Activated T-helper 9 cell treated with anti-CD3 and anti-CD28 coated beads, Interleukin-2, amount 50 U/mL, for 16 hours (primary cell): ENCODE measurements at places on chromosomes 13 and 19.

DNA sequence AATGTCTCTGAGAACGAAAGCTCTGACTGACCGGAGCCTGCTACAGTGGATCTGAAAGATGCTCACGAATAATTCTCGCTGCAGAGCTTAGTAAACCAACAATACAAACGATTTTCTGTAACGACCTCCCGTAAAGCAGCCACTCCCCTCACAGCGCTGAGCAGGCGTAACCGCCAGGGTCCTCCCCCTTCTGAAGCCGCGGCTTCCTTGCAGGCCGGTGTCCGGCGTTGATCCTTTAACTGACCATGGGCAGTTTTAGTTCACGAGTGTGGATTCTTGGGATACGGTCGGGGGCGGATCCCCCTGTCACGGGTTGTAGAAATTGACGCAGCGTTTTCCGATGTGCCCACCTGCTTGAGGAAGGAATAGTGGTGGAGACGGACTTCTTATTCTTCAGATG lies 75.9 kb downstream of the ATP11A start:
- no peak for DNase-seq

GRCh38 chr13:36848199-36848982 lies 29.4 kb downstream of the RFXAP start:
- no peak for DNase-seq

- DNase-seq, result no peak
Measured at GRCh38 chr19:49856574-49857021, 5.6 kb downstream of the PTOV1 start.

DNA sequence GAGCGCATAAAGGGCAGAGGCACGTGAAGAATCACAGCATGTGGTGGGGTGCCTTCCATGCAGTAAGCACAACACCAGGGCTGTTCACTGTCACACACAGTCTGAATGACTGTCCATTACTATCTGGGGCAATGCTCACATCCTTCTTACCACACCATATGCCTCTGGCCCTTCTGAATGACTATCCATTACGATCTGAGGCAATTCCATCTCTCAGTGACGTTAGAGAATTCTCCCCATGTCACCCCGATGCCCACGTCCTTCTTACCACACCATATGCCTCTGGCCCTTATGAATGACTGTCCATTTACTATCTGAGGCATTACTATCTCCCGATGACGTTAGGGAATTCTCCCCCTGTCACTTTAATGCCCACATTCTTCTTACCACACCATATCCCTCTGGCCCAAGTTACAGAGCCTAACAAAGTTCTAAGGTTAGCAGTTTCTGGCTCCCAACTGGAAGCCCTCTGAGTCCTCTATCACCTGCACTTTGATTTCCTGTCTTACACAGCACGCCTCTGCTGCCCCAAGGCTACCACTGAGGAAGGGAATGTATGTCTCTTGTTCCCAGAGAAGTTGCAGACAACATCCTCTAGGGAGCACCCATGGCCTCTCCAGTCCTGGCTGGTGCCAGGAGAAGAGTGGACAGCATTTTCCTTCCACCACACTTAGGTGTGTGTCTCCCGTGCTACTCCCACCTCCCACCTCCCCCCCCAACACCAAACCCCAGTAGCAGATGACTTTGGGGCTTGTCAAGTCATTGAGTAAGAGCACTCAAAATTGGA lies 154.8 kb downstream of the COG6 start:
- no peak for DNase-seq

- DNase-seq, result no peak
Measured at GRCh38 chr19:8324186-8325050, 3.1 kb downstream of the RPS28 start.

GRCh38 chr13:23899555-23899954 lies 2.3 kb upstream of the C1QTNF9B start:
- DNase-seq, result no peak

DNA sequence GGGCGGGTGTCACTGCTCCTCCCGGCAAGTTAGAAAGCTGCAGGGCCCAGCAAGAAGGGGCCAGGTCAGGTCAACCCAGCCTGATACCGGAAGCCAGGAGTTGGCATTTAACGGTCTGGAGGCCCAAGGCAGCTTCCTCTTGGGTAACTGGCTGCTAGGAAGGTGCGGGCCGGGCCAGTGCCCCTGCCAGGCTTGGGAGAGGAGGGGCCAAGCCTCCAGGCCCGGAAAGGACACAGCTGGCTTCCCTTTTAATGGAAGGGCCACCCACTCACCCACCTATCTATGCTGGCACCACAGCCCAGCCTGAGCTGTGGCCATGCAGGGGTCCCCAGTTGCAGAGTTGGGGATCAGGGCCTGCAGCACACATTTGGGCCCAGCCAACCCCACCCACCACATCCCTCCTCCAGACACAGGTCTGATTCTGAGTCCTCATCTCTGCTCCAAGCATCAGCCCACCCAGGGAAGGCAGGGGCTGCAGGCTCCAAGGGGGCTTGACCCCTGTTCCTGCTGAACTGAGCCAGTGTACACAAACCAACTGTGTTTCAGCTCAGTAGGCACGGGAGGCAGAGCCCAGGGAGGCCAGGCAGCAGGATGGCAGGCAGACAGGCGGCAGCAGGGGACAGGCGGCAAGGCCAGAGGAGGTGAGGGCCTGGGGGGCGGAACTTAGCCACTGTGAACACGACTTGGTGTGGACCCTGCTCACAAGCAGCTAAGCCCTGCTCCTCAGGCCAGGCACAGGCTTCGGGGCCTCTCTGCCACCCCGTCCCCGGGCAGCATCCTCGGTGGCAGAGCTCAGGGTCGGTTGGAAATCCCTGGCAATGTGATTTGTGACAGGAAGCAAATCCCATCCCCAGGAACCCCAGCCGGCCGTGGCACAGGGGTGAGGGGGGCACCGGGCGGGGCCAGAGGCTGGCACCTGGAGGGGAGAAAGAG lies 40.8 kb downstream of the ZSWIM4 start:
- DNase-seq, result no peak

GRCh38 chr13:65913173-65913572 lies 1317.0 kb downstream of the PCDH9 start:
- no peak for DNase-seq

DNA sequence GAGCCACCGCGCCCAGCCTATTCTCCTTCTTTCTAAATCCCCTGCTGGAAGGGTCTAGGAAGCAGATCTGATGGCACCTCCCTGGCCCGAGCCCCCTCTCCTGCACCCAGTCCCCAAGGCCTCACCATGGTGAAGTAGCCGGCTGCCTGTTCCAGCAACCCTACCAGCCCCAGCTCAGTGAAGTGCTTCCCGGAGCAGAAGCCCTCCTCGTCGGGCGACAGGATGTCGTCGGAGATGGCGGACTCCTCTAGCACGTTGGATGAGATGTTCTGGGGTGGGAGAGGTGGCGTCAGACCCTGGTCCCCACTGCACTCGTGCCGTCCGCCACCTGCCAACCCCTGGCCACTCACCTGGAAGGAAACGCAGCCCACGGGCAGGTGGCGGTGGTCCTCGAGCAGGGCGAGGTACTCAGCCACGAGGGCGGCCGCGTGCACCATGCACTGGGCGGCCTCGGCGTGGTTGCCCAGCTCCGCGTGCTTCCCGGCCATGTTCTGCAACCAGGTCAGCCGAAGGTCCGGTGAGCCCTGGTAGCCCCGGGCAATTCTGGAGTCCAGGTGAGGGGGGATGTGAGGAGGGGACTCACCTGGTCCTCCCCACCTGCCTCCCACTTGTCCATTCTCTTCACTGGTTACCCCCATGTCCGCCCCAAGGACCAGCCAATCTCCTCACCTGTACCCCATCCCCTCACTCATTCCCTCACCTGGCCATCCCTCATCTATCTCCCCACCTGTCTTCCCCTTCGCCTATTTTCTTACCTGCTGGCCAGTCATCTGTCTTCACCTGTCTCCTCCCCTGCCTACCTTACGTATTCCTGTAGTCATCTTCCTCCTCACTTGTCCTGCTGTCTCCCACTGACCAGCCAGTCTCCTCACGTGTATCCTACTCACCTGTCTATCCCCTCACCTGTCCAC lies 11.5 kb upstream of the KANK2 start:
- no peak for DNase-seq

DNA sequence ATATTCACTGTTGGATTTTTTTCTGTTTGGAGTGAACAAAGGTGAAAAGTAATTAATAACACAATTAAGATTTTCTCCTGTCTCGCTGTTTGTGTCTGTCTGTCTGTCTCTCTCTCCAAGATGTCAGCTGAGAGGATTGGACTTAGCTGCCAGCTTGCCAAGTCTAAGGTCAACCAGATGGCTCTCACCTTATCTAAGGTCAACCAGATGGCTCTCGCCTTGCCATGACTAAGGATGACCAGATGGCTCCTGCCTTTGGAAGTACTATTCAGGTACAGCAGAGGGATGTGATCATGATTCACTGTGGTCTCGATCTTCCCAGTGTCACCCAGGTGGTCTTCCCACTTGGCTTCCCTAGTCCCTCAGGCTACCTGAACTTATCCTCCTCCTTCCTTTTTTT lies 1436.4 kb downstream of the UQCRFS1 start:
- no peak for DNase-seq

DNA sequence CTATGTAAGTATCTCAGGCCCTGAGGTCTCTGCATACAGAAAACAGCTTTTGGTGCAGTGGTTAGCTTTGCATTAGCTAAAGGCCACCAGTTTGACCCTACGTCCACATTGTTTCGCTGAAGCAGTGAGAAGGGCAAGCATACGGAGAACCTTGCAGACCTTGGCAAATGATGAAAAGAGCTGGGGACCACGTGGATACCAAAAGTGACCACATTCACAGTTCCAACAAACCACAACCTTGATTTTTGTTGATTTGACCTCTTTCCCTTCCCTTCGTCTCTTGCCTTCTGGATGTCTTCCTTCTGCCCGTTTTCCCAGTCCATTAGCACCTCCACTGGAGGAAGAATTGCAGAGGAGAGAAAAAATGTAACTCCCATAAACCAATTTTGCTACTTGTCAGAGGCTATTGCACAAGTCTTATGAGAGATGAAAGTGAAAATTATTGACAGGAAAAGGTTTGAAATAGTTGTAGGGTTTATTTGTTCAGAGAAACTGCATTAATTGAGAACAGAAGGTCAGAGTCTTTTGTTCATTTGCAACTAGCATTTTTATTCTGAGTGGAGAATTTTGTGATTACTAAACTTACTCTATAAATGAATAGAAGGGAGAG lies 293.9 kb upstream of the HTR2A start:
- DNase-seq, result no peak

DNA sequence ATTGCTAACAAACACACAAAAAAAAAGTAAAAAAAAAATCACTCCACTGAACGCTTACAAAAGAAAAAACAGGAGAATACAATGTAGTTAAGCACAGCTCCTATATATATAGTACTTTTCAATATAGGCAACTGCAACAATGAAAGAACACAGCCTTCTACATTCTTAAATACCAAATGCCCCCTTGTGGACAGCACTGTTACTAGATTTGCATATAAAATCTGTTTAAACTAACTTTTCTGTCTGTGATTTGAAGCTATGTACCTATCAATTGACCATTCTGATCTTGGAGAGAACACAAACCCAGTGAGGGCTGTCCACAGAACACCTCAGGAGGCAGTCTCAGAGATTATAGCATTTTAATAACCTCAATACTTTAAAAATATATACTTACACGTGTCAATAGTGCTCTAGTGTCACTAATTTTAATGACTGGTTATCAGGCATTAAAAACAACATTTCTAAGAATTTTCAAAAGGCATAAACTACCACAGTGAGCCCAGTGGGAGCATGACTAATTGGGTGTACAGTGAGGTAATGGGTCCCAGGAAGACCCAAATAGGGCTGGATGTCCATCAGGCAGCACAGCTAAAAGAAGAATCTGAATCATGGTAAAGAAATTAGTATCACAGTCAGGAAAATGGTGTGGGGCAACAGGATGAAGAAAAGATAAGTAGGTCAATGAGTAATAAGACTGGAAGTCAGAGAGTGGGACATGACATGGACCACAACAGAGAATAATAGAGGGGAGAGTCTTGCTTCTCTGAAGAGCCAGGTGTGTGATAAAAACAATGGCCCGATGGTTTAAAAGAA lies 22.2 kb downstream of the CCDC169 start:
- DNase-seq, result no peak

DNA sequence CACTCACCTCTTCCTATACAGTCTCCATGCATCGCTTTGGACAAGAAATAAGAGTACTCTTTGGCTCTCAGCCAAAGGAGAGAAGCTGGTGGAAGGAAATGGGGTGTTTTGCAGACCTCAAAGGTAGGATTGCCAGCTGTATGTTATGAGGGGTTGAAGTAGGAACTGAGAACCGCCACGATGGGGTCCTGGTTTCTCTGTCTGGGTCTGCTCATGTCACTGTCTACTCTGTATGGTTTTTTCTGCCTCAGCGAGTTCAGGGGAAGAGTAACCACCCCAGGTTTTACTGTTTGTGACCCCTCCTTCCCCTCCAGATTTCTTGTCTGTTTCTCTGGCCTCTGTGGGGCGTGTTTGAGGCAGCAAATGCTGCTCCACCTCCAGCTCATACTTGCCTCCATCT lies 4.1 kb downstream of the ZNF805 start:
- no peak for DNase-seq

- no peak for DNase-seq
Measured at GRCh38 chr13:30466358-30466714, 600 bp upstream of the HMGB1 start.

- DNase-seq, result no peak
Measured at GRCh38 chr19:27881213-27881612, 1331.7 kb downstream of the UQCRFS1 start.

GRCh38 chr19:58001895-58002369 lies 688 bp downstream of the ZNF606 start:
- DNase-seq, result no peak

- no peak for DNase-seq
Measured at GRCh38 chr19:42255766-42256745, 1.1 kb upstream of the ERF start.

DNA sequence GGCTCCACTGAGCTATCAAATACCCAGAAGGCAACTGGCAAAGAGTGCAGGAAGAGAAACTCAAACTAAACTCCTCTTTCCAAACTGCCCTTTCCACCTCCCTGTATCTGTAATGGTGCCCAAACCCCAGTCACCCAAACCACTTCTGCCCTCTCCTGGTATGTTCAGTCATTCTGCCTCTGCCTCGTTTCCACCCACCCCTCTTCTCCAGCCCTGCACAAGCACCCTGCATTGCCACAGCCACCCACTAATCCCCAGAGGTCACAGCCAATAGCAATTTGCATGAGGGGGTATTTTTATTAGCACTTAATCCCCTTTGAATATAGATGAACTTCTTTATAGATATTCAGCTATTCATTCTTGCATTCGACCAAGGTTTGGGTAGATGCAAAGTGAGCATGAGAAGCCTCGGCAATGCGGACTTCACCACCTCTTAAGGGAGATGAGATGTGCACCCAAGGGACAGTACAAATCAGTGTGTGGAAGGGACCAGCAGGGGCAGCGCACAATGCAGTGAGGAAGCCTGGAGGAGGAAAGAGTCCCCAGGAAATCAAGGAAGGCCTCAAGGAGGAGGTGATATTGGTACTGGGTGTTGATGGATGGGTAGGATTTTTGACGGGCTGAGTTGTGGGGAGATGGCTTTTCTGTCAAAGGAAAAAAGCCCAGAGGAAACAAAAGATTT lies 12.4 kb downstream of the TMEM272 start:
- peak; percentile 20 for DNase-seq

DNA sequence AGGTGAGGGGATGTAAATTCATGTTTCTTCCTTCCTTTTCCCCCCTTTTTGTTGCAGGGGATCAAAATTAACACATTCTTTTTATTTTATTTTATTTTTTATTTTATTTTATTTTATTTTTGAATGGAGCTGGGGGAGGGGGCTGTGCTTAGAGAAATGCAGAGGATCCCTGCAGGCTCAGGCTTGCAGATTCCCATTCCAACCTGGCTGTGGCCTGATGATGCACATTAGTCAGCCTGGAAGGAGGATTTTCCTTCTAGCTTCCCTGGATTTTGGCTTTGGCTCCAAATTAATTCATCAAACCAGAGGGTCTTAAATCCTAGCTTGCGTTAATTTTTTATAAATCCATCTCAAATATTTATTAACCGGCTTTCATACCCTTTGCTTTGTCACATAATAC lies 67.0 kb downstream of the FREM2 start:
- DNase-seq, result no peak

- no peak for DNase-seq
Measured at GRCh38 chr19:50152578-50152977, 10.5 kb downstream of the IZUMO2 start.
